NCI-H510A (cell line): ENCODE measurements at places on chromosomes 3 and 15.

DNA sequence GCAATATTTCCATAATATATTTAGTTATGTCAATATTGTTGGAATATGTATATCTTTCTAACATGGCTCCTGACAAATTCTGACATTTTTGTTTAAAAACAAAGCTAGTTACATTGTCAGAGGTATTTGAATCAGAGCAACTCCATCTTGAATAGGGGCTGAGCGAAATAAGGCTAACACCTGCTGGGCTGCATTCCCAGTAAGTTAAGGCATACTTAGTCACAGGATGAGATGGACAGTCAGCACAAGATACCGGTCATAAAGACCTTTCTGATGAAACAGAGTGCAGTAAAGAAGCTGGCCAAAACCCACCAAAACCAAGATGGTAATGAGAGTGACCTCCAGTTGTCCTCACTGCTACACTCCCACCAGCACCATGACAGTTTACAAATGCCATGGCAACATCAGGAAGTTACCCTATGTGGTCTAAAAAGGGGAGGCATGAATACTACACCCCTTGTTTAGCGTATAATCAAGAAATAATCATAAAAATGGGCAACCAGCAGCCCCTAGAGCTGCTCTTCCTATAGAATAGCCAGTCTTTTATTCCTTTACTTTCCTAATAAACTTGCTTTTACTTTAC is 30.4 kb downstream of the RPL22L1 start:
- DNase-seq, result no peak

GRCh38 chr3:8486936-8487335 is 14.7 kb upstream of the LMCD1 start:
- DNase-seq, result no peak

- DNase-seq, result no peak
Measured at GRCh38 chr3:41716471-41716870, 245.4 kb downstream of the ULK4 start.

DNA sequence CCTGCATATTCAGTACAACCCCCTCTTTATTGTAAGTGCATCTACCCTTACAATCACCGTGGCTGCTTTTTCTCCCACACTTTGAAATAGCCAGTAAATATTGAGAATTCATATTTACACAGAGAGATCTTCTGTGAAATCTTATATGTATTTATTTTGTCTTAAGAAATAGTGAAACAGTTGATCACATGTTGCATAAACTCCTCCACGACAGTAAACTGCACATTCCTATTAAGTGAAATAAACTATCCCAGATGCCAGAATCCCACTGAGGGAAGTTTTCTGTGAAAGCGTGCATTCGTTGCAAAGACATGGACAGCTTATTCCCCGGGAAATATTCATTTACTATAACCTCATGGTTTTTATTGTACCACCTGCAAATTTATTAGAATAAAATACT is 796.0 kb downstream of the ROBO2 start:
- no peak for DNase-seq

DNA sequence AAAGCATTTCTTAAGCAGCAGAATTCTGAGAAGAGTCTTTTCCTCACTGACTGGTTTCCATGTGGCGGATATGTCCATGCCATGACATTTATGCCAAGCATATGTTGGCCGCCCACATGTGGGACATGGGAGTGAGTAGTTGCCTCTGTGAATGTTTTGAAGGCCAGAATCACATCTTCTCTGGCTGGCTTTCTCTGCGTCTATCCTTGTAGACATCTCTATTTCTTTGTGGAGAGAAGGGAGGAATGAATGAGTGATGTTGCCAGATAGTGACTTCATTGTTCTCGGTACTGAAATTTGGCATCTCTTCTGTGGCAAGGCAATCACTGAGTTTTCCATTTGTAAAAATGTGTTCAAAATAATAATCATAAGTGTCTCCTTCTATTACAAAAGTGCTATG is 316.0 kb downstream of the CLSTN2 start:
- DNase-seq, result no peak

DNA sequence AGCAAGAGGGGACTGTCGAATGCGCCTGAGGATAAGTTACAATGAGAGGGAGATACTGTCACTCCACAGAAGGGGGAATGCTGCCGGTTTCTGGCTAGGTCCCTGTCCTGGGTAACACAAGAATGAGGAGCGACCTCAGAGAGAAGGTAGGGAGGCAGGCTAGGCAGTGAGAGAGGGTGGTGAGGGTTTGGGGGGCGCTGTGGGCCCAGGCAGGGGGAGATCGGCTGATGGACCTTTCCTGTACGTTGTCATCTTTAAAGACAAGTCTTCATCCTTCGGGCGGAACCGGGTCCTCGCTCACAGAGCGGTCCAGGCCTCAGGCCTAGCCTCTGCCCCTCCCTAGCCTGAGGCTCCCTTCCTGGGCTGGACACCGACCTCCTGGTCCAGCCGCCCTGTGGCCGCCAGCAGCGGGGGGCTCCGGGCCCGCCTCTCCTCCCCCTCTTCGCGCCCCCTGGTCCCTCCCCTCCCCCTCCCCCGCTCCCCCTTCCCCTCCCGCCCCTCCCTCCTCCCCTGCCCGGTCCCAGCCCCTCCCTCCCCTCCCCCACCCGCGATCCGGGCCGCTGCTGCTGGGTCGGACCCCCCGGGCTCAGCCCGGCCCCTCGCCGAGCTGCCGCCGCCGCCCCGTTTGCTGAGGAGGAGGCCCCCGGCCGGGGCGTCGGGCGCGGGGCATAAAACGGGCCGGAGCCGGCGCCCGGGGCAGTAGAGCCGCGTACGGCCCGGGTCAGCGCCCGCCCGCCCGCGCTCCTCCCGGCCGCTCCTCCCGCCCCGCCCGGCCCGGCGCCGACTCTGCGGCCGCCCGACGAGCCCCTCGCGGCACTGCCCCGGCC is at the start of gene CHRD:
Gene CHRD (plus strand): TSS at position 697 of the 827 bp plus-strand sequence. CDS start 265 bp downstream, outside the sequence.
- no peak for DNase-seq

DNA sequence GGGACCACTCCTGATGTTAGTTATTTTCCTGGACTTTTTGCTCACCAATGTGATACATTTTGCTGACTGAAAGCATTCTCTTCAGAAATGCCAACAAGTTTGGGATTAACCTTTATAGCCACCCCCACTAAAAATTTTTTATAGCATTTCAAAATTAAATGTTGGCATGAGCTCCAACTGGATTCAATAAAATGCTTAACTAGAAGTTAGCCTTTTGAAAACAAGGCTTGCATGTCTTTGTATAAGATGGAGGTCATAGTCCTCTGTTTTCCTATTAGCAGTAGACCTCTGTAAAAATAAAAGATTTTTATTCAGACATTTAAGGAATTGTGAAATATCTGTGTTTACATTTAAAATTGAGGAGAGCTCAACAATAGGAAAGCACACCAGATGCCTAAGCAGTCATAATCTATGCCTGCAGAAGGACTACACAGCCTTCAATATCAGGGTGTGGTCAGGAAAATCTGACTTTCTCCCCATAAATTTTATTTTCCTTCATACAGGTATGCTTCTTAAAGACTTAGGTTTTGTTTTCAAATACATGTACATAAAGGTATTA is 87.2 kb downstream of the DNAJC13 start:
- DNase-seq, result no peak

DNA sequence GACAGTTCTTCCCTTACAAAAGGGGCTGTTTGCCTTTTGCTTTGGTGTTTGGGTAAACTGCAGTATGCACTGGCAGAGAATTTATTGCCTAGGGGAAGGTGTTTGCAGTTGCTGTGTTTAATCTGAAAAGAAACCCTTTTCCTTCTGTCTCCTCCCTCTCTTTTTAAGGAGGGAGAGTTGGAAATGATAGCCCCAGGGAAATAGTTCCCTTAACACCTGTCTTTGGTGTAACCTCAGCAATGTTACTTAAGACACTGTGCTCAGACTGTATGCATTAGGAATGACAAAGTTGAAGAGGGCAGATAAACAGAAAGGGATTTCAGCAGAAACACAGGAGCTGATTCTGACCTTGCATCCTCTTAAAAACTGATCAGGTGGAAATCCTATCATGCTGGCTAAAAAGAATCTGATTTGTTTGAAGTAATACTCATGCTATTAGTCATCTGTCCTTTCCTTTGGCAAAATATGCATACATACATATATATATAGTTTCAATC is 125.4 kb downstream of the TP63 start:
- DNase-seq, result no peak

DNA sequence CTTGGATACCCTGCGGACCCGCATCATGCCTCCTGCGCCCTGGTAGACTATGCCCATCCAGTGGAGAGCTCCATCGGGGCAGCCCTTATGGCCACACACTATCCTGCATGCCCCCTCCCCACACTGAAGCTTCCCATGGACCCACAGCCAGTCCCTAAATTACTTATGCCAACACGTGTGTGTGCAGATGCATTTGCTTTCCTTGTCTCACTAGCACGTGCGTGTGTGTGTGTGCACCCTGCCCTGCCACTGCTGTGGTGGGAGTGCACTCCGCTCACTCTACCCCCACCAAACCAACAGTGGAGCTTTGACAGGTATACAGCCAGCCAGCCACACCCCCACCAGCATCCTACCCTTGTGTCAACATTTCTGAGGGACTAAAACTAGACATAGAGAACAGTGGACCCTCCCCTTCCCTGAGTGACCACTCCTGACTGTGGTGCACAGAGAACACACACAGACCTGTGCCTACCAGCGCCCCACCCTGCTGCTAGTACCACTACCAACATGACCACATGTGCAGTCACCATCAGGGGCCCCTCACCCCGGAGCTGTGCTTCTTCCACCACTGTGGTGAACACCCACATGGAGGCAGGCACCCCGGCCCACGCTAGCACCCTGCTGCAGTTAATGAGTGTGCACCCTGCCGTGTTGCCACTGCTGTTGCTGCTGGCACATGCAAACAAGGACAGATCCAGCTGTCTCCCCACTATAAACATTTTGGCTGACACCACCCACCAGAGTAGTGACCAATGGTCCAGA is 310.8 kb downstream of the GABRB3 start:
- DNase-seq, result no peak

DNA sequence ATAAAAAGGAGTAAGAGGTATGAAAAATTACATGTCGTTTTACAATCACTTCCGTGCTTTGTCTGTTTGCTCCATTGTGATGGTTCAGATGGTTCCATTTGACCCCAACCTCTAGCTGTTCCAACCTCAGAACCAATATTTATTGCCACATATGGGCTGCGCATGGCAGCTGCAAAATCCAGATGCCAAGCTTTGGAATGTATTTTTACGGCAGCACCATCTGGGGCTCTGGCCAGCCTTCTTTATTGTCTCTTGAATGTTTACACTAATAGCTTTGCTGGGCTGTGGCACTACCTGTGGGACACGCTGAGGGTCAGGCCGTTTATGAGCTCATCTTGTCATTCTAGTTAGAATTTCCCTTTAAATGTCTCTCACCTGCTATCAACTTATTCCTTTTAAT is 219.8 kb downstream of the ROBO2 start:
- no peak for DNase-seq

GRCh38 chr3:61505197-61505596 is 56.2 kb upstream of the PTPRG start:
- no peak for DNase-seq

DNA sequence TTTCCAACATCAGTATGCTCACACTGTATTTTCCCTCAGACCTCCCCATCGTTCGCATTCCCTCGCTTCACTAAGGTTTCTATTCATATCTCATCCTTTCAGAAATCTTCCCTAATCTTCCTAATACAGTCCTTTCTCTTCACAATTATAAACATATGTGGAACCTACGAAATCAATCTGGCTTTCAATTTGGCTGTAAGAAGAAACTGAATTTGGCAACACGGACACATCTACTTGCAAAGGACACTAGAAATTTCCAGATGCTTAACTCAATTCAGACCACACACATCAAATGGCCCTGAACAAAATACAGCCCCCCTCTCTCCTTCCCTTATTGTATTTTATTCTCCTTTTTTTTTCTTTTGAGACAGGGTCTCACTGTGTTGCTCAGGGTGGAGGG is 39.1 kb upstream of the TM4SF19 start:
- no peak for DNase-seq

DNA sequence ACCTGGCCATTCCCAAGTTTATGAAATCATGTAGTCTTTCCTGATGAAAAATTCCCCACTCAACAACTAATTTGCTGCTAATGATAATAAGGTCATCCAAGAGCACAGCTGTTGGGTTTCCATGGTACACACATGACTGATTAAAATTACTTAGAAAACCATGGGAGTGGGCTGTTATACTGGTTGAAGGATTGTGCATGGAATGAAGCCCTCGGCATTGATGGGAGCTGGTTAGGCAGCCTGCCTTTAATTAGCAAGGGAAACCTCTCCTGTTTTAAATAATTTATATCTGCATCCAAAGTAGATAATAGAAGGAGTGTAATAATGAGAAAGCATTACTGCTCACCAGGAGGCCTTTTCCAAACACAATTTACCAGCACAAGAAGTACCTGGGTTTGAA is 235.1 kb upstream of the CFAP20DC start:
- no peak for DNase-seq

GRCh38 chr3:128349963-128350599 is 116.6 kb downstream of the DNAJB8 start:
- no peak for DNase-seq

GRCh38 chr15:62766599-62766998 is 275.9 kb upstream of the TPM1 start:
- DNase-seq, result no peak

DNA sequence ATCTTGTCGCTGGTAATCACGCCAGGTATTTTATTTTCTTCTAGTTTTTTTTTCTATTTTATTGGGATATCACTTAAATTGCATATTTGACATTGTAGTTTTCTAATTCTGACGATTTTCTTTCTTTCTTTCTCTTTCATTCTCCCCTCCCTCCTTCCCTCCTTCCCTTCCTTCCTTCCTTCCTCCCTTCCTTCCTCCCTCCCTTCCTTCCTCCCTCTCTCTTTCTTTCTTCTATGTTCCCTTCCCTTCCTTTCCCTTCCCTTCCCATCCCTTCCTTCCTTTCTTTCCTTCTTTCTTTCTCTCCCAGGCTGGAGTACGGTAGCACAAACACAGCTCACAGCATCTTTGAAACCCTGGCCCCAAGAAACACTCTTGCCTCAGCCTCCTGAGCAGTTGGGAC is 100.6 kb upstream of the BCL6 start:
- DNase-seq, result no peak

DNA sequence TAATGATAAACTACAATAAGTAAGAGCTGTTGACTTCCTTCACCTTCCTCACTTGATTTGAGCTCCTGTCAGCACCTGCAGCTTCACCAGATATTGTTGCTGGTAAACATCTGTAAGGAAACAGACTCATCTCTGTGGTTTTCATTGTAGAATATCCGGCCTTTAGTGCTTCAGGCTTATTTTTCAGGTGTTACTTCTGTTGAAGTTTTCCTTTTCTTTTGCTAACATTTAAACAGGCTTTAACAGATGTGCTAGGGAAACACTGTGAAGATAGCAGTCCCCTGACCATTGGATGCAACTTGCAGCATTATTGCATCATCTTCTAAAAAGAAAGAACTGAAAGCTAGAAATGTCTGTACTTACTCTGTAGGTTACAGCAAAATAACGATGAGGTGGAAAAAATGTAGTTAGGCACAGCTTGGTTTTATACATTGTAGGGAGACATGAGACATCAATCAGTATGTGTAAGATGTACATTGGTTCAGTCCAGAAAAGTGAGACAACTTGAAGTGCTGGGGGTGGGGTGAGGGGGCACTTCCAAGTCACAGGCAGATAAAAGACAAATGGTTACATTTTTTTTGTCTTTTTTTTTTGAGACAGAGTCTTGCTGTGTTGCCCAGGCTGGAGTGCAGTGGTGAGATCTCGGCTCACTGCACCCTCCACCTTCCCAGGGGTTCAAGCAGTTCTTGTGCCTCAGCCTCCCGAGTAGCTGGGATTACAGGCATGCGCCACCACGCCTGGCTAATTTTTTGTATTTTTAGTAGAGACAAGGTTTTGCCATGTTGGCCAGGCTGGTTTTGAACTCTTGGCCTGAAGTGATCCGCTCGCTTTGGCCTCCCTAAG is 10.2 kb downstream of the EDEM1 start:
- no peak for DNase-seq

- DNase-seq, result no peak
Measured at GRCh38 chr15:68644996-68645395, 66.2 kb downstream of the CORO2B start.

- DNase-seq, result no peak
Measured at GRCh38 chr15:60905587-60905986, 323.5 kb downstream of the RORA start.
